ENCODE measurements at places on chromosomes 1 and 21.

- no peak for DNase-seq
Observed at GRCh38 chr1:11441211-11441952, 37.6 kb upstream of the DISP3 start.

DNA sequence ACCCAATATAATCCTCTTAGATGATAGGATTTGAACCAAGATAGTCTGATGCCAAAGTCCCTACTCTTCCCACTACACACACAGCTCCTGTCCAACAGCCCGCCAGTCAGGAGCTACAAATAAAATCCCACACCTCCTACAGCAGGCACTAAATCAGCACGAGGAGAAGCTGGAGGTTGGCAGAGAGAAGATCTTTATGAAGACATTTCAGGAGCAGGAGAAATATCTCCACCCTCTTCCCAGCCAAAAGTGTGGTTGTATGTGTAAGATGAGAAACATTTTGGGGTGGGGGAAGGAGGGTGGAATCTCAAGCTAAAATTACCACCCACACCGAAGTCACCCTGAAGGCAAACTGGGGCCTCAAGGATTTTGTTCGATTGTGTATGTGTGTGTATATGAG lies 54.5 kb downstream of the PLXNA2 start:
- no peak for DNase-seq

GRCh38 chr1:20068722-20069121 lies 1.3 kb upstream of the PLA2G5 start:
- no peak for DNase-seq

DNA sequence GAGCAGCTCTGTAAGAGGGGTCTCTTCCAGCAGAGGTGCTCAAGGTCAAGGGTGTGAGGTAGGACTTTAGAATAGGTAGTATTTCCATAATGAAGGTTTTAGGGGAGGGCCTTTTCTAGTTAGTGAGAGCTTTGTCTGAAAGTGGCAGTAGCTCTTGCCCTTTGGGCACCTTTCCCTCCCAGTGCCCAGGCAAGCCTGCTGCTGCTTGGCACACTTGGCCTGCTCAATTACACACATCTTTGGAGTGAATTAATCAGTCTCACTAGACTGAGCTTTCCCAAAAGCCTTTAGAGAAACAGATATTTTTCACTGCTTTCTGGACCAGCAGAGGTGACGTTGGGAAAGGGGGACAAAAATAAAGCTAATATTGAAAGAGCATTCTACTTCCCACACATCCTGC lies 48.0 kb downstream of the MAB21L3 start:
- no peak for DNase-seq

- DNase-seq, result no peak
Observed at GRCh38 chr1:65362545-65362944, 53.2 kb downstream of the DNAJC6 start.

- DNase-seq, result peak; percentile 23
Observed at GRCh38 chr1:205658943-205659581, 21.2 kb downstream of the SLC45A3 start.

- no peak for DNase-seq
Observed at GRCh38 chr1:71473331-71473730, 392.5 kb upstream of the ZRANB2 start.

DNA sequence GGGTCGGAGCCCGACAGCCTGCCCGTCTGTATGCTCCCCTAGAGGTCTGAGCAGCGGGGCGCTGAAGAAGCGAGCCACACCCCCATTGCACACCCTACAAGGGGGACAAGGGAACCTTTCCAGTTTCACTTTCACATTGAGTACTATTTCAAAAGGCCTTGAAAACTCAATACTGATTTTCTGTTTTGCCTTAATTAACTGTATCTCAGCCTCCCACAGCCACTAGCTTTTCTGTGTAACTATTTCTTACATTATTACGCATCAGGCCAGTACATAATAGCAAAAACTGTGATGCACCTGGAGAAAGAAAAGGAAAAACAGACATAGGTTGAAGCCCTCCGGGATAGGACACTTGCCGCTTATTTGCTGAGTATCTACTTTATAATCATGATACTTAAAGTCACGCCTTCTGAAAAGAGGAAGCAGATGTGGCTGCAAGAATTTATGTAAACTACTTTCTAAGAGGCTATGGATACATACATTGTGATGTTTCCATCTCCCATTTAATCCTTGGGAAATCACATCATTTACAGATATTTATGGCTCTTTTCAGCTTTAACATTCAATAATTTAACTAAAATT lies 1719.5 kb downstream of the MRPL39 start:
- DNase-seq, result no peak

DNA sequence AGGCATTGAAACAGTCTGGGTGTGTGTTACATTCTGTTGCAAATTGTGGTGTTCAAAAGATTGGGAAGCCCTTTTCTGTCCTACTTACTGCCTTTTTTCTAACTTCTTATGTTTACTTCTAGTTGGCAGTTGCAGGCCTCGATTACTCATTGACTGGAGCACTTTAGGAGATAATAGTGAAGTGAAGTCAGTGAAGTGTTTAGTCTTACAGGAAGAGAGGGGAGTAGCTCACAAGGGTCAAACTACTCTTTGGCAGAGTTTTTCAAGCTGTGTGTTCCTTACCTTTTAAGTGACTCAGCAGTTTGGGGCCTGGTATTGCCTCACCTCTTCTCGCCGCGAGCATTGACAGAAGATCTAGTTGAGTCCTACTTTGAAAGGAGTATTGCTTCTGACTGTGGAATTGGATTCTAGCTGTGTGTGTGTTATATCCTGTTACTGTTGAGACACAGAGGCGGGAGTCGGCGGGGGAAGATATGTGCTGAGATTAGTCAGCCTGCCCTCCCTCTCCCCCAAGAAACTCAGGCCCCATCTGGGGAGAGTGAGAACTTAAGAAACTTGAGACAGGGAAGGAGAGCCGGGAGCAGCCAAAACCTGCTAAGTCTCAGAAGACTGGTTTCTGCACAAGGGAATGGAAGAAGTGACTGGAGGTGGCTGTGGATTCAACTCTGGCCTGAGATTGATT lies 19.3 kb downstream of the AHCYL1 start:
- DNase-seq, result peak; percentile 92

DNA sequence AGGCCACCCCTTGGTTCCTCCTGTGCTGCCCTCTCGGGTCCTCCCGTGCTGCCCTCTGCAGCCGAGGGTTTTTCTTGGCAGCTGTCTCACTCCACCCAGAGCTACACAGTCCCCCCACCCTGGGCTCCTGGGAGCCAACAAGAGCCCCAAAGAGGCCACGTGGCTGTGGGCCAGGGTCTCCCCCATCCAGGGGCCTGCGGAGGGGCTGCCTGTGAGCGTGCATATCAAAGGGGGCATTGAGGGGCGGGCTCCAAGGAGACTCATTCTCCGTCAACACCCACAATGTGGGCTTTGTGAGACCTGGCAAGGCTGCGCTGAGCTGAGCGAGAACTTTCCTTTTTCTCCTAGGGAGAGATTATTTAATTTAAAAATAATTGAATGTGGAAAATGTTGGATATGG lies 108.7 kb upstream of the ARHGEF16 start:
- DNase-seq, result no peak

GRCh38 chr1:183295521-183295920 lies 109.5 kb downstream of the LAMC2 start:
- no peak for DNase-seq

- DNase-seq, result no peak
Observed at GRCh38 chr1:37493336-37494098, 19.1 kb downstream of the ZC3H12A start.

DNA sequence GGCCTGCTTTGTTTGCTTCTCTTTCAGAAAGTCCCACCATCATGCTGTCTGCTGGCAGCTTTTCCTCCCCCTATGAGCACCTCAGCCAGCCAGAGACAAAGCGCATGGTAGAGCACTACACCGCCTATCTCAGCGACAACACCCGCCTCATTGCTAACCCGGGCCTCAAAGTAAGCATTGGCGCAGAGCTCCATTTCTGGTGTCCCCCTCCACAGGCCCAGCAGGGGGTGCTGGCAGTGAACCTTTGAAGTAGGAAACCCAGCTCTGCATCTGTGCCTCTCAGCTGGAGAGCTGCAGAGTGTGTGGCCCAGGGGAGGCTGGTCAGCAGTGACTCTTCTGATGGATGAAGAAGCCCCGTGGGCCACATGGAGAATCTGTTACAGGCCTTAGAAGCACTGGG lies 81.2 kb upstream of the RAVER2 start:
- DNase-seq, result no peak

DNA sequence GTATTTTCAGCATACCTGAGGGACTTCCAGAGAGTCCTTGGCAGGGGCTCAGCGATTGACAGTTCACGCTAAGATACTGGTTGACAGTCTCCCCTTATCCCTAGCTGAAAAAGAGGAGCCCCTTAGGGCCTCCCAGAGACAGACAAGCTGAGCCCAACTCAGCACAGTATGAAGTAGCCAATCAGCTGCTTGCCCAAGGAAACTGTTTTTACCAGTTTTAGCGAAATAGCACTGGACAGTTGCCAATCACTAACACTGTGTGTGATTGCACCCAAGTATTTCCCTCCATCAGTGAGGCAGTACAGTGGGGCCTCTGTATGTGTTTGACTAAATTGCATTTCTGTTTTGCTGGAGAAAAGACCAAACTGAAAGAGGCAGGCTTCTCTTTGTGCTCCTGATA lies 27.0 kb downstream of the KHDRBS1 start:
- no peak for DNase-seq

GRCh38 chr1:162172311-162173102 lies 103.0 kb downstream of the NOS1AP start:
- no peak for DNase-seq

DNA sequence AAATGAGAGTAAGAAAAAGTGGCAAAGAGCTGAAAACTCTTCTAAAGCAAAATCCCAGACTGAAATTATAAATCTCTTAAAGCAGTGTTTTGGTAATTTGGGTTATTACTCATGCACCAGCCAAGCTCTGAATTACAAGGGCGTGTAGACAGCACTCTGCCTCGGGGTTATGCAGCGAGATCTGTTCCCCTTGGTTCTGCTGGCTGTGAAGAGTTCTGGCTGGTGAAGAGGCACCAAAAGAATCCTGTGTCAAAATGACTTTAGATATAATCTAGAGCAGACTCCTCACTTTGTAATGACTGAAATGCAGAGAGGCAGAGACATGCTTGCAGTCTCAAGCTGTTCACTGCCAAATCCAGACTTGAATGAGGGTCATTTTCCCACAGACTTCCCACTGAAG lies 461.8 kb upstream of the CXADR start:
- DNase-seq, result no peak

GRCh38 chr1:155174324-155175280 lies 953 bp downstream of the TRIM46 start:
- no peak for DNase-seq

- DNase-seq, result no peak
Observed at GRCh38 chr21:9838738-9839642, 682.4 kb upstream of the TPTE start.

DNA sequence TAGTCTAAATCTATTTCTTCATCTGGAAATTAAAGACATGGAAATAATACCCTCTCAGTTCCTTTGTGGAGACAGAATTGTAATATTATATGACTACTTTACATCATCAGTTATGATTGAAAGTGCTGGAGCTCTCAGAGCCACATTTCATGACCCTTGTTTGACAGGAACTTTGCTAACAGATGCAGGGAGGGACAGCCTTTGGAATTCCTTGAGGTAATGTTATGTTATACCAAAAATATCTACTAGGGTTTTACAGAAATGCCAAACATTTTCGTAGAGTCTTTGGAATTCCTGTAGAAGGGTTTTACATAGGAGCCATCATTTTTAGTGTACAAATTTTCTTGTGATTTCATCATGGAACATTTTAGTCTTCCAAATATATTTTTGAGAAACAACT lies 57.4 kb upstream of the ADAMTS5 start:
- DNase-seq, result no peak

DNA sequence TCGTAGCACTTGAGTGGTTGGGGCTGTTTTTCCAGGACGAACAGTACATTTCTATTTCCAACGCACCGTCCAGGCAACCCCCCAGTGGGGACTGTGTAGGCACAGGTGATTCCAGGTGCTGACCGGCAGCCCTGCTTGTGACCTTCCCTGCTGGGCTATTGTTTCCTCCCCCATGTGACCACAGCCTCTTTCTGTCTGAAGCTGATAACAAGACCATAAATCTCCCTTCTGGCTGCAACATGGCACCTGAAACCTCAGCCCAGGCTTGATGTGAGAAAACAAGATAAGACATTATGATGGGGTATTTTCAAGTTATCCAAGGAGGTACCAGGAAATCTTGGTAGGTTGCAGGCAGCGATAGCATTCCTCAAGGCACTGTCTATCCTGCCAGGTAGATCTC lies 48.2 kb downstream of the HLX start:
- DNase-seq, result no peak

DNA sequence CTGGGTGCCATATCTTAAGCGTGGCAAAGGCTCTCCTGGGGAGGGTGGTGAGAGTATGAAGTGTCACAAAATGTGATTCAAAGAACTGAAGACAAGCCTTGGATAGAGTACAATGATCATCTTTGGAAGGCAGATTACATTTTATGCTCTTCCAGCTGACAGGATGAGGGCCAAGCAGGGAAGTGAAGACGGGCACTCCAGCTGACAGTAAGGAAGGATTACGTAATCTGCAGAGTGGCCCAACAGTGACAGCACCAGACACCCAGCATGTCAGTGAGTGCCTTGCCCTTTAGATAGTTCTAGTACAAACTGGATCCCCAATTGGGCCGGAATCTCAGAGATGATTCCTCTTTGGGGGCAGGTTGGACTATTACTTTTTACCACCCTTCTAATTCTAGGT lies 52.7 kb downstream of the UBE2T start:
- no peak for DNase-seq

DNA sequence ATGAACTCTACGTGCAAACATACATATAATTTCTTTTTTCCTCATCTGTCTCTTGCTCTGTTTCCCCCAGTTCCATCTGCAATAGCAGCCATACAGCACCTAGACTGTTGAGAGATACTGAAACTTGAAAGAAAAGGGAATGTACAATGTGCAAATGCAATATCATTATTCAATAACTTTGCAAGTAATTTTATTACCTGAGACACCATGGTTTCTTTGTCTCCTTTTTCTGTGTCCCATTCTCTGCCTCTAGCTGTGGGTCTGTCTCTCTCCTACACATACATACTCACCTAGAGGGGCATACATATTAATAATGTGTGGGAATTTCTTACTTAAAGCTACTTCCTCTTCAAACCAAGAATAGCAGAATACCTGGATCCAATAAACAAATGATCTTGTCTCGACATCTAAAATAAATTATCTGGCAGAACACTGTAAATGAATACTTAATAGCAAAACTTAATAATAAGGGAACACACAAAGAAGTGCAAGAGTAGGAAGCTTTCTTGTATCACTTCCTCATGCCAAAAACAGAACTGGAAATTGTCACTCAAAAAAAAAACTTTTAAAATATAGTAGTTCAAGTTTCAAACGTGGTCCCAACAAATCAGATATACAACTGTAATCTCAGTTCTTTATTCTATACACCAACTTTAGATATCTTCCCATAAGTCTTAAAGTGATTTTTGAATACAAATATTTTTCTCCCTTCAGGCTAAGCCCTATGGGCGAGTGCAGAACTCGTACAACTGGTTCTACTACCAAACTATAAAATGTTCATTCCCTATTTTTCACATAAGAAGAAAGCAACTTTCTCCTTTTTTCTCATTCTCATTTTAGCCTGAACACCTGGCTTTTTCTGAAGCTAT lies 194.6 kb downstream of the NRIP1 start:
- no peak for DNase-seq

GRCh38 chr1:157734321-157734720 lies 33.8 kb upstream of the FCRL3 start:
- no peak for DNase-seq

All from astrocyte of the cerebellum (primary cell).